Right renal pelvis (tissue), 4 donors: ENCODE measurements at places on chromosomes 16 and 17.

DNA sequence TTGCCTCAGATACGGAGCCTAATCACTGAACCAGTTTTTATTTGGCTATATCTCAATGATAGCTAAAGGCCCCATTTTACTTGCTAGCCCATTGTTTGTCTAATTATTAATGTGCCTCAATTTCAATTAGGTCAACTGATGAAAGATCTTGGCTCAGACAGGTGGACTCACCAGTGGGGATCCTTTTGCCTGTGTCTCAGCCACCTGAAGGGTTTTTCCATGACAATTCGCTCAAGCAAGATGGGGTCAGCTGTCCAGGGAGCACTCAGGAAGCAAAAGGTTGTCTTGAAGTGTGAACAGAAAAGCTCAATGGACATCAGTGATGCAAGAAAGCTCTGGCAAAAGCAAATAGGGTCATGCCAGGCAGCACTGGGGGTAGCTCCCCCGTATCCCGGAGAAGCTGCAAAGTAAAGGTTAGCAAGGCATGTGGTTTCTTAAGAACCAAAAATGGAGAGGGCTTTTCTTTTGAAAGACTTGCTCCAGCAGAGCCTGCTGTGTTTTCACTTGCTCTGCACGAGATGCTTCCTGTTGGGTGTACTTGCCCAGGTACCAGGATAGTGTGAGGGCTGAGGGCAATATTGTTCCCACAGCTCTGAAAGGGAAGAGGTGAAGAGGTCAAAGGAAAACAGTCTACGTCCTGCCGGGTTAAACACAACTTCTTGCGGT lies 541.2 kb upstream of the CDH5 start:
- no peak for DNase-seq

- no peak for DNase-seq
These were observed 32.2 kb downstream of the PLD6 start for GRCh38 chr17:17173921-17174320.

GRCh38 chr16:48123104-48123788 lies 32.5 kb downstream of the ABCC12 start:
- DNase-seq = no peak

GRCh38 chr17:80195671-80196529 lies 24.2 kb downstream of the SGSH start:
- DNase-seq = no peak

DNA sequence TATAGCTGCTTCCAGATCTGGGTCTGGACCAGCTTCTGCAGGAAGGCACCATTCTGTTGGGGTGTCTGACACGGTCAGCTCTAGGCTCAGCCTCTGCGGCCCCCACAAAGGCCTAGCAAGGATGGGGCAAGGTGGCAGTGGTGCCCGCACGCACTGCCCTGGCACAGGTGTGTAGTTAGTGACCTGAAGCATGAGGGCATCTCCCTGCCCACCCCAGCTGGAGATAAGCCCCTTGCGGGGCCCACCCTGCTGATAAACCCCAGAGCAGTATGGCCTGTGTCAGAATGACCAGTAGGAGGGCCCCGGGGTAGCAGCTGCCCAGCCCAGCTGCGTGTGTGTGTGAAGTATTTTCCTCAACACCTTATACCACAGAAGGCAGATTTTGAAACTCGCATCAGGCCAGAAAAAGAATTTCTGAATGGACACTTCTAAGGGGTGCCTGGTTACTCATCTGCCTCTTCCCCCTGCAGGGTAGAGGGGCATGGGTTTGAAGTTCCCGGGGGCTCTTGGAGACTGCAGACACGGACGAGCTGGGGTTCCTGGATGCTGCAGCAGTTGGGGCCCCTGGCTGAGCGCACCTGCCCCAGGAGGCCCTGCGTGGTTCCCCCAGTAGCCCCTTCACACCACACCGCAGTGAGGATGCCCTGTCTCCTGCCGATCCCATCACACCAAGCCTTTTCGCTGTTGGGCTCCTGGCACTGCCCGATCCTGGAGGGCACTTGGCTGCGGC lies 4.5 kb downstream of the ARHGDIA start:
- no peak for DNase-seq

DNA sequence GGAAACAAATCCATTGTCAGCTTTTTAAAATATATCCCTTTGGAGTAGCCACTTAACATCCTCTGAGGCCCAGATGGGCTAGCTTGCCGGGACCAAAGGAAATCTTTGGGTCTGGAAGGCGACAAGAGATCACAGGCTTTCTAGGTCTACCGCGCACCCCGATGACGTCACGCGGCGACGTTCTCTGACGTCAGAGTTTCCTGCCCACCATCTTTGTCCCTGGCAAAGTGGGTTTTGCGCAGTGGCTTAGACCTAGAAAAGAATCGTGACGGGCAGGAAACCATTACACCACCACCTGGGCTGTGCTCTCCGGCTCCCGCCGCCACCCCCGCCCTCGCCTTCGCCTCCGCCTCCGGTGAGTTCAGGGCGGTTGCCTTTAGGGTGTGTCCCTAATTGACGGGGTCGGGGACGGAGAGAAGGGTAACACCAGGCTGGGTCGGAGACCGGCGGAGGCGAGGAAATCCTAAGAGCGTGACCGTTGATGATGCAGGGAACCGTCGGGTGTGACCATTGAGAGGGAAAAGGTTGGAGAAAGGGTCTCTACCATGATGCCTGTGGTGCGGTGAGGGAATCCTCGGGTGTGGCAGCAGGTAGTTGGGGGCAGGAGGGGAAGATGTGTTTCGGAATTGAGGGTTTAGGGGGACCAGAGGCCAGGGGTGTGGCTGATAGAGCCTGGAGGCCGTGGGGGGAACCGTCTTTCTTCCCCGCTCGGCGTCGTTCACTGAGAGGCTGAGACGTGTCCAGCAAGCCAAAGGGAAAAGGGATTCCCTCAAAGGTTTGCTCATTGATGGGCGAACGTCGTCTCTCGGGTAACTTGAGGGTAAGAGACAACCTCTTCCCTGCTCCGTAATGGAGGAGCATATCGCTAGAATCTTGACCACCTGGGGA lies at the start of gene AP2B1:
AP2B1 (plus strand) TSS at position 249 of the 888 bp plus-strand sequence. CDS start 6,709 bp downstream, outside the sequence.
- DNase-seq = peak; percentile 96

DNA sequence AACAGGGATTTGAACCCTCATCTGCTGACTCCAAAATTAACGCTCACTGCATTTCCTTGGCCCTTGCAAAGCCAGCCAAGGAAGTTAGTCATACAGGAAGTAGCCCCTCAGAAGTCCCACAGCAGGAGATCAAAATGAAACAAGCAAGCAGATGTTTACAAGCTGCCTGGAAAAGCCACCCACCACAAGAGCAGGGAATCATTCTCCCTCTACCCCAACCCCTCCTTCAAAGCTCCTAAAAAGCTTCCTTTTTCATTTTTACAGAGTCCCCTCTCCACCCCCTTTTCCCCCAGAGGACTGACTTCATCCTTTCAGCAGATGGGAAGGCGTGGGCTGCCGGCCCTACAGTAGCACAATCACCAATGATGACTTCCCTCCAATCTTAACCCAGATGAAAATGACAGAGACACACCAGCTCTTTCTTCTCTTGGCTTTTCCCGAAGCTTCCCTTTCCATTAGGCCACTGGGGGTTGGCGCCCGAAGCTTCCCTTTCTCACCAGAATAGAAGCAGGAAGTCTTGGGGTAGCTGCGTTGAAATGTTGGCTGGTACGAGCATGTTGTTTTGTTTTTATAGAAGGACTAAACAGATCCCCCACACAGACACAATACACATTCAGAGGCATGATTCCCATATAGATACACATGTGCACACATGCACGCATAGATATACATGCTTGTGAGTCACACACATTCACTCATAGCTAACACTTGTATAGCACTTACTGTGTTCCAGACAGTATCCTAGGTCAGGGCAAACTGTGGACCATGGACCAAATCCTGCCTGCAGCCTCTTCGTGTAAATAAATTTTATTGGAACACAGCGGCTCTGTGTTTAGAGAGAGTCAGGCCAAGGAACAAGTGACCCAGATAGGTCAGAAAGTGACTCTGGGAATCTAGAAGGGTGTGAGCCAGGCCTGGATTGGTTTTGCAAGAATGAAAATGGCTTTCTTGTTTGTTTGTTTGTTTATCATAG lies 17.4 kb downstream of the ITPRIPL2 start:
- no peak for DNase-seq

DNA sequence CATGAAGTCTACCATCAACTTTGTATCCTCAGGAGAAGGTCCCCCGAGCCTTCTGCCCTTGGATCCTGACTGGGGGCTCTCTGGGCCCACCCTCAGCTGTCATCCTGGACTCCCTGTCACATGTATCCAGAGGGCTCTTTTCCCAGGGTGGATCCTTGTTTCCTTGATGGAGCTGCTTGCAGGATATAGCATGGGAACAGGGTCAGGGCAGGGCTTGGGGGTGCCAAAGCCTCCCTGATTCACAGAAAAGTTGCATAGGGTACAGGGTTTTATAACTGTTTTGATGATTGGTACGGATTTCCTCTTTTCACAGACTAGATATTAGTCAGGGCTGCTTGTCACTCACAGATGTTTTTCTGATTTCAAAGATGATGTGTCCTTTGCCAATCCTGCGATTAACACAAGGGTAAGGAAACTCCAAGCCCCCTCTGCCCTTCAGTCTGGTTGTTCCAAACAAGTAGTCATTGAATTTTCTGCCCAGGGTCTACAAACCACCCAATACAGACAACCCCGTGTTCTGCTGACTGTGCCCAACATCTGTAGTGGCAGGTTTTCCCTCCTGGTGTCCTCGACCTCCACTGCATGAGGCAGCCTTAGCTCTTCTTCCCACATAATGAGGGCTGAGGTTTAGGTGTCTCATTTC lies 20.6 kb upstream of the SLC35G3 start:
- no peak for DNase-seq

DNA sequence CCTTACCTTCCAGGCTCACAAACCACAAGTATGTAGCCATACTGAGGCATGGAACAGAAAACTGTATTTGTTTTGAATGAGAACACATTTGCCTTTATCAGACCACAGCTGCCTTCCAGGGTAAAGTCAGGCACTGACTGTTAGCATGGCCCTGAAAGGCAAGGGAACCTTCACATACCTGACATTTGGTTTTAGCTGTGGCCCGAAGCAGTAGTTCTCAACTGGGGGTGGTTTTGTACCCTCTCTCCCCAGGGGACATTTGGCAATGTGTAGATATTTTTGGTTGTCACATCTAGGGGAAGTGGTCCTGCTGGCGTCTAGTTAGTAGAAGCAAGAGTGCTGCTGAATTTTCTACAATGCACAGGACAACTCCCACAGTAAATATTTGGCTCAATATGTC lies 9.2 kb downstream of the HERPUD1 start:
- DNase-seq = no peak

DNA sequence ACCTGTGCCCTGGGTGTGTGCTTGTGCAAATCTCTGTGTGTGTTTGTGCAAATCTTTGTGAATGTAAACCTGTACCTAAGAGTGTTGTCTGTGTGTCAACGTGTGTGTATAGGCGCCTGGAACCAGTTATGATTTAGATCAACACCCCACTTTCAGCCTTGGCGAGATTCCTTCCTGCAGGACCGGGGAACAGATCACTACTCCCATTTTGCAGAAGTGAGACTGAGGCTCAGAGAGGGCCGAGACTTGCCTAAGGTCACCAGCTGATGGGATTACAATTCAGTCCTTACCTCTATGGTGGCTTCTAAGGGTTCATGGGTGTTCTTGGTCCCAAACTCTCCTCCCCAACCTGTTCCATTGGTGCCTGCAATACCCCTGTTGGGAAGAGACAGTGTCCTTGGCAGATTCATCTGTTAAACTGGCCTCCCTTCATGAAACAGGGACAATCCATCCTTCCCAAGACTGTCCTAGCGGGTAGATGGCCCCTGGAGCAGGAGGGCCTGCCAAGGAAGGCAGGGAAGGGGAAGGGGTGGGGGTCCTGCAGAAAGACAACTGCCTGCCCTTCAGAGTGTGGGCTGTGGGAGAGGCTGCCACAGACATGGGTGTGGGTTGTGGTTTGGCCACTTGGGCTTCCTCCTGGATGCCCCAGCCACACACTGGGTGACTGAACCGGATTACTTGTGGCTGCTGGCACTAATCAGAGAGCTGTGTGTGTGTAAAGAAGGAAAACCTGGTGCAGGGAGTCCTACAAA lies 6.9 kb upstream of the MAPK7 start:
- no peak for DNase-seq

GRCh38 chr17:74287031-74287602 lies 13.1 kb downstream of the DNAI2 start:
- no peak for DNase-seq

GRCh38 chr17:491086-492021 lies 138.7 kb upstream of the RPH3AL start:
- no peak for DNase-seq

DNA sequence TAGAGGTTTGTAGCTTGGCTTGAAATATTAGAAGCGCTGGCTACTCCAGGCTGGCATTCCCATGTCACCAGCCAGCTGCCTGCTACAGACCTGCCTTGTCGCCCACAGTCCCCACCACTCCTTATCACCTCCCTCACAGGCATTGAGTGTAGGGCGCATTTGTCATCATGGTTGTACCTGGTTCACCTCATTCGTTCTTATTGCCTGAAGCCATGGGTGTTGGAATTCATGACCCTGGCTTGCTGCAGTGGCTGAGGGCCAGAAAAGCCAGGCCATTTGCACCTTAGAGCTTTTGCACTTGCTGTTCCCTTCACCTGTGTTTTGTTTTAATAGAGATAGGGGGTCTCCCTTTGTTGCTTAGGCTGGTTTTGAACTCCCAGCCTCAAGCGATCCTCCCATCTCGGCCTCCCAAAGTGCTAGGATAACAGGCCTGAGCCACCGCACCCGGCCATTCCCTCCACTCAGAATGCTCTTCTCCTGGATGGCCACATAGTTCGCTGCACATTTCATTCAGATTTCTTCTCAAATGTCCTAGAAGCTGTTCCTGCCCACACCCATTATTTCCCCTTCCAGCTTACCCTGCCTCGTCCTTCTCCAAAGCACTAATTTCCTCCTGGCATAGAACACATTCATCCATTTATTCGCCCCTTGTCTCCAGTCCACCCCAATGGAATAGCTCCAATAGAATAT lies 97.6 kb downstream of the C16orf78 start:
- DNase-seq = no peak

GRCh38 chr16:54936979-54937670 lies 6.5 kb downstream of the IRX5 start:
- no peak for DNase-seq

DNA sequence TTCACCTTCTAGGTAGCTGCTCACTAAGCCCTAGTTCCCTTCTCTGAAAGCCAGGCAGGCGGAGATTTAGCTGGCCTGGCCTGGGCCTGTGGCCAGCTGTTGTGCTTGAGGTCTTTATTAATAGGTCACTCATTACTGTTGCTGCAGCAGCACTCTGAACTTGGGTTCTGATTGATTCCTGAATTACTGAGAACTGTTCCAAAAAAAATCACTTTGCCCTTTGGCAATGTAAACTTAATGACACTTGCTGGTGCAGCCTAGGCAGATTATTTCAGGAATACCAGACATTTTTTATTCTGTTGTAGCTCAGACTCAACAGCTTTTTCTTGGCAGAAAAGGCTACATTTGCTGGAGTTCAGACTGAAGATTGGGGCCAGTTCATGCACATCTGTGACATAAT lies 2.7 kb downstream of the TOM1L1 start:
- no peak for DNase-seq

- no peak for DNase-seq
These were observed 274.3 kb upstream of the XYLT1 start for GRCh38 chr16:17744921-17745572.

DNA sequence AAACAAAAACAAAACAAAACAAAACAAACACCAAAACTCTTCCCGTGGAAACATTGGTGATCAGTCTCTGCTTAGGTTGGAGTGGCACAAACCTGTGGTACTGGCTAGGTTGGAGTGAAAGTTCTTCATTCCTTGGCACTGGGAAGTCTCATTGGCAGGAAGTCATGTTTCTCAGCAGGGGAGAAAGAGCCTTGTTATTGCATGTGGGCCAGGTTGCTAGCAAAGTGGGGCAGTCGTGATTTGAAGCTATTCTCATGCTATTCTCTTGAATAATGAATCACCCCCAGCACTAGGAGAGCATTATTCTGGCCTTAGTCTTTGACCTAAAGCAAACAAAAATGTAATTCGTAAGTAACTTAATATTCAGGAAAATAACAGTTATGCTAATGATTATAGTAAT lies 24.3 kb upstream of the B4GALNT2 start:
- DNase-seq = no peak
